ENCODE measurements at places on chromosomes 13 and 19.

DNA sequence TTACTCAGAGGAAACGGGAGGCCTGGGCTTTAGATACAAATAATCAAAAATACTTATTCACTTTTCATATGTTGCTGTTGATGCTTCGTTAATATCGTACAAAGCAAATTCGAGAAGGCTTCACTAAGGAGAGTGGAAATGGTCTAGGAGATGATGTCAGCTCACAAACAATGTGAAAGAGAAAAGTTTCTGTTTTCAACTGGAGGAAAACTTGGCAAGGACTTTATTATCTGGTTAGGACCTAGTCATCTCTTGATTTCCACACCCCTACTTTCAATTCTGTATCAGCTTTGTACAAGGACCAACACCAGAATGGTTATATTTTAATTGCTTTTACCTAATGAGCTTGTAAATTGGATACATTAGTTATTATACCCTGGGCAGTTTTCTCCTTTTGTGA, 88.0 kb downstream of the SLC10A2 start:
- DNase-seq = no peak

GRCh38 chr19:5903624-5904351, at the start of gene NDUFA11:
TSS of gene NDUFA11 (minus strand) at chr19:5903790. CDS start at chr19:5903708, 82 bp downstream.
- DNase-seq = peak; percentile 92

DNA sequence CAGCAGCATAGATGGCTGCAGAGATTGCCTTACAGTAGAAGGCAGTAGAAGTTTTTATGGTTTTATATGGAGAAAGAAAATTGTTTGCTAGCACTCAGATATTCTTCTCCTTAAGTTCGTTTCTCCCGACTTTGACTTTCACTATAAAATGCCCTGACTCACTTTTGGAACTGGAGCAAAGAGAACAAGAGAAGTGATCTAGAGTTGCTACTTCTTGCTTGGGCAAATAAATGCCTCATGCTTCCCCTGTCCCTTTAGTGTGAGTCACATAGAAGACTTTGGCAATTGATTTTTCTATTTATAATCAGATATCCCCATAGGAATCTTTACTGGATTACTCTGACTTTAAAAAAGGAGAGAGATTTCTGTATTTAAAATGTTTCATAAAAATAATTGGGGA, 46.9 kb downstream of the ITGBL1 start:
- no peak for DNase-seq

GRCh38 chr19:20278342-20278741, 111.3 kb downstream of the ZNF486 start:
- DNase-seq = no peak

DNA sequence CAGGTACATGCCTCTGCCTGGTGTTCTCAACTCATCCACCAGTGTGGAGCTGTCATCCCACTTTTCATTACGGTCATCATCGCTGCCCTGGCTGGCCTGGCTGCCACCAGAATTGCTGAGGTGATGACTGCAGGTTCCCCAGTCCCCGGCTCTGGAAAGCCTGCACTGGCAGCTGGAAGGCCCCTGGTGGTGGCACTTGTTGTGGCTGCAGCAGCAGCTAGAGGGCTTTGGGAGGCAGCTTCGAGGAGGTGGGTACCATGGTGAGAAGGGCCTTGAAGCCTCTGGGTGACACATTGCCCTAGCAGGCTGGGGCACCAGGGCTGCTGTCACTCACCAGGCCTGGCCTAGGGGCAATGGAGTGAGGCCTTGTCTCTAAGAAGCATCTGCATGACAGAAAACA, 25.3 kb upstream of the ZNF14 start:
- DNase-seq = no peak

DNA sequence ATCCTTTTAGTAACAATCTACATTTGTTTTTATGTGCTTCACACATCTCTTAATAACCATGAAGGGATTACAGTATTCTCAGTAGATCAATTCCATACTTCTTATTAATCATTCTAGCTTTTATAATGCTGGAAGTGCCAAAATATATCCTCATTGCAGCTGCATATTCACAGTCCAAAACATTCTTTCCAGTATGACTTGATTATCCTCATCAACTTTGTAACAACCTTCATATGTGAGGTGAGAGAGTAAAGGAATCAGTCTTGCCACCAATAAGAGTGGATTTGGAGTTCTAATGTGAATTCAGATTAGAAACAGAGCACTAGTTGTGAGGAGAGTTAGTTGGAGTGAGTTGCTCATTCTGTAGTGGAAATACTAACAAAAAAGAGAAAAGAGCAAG, 208.0 kb upstream of the SPRY2 start:
- DNase-seq = no peak

- no peak for DNase-seq
Observed at GRCh38 chr19:49857061-49857837, 6.3 kb downstream of the PTOV1 start.

- no peak for DNase-seq
Observed at GRCh38 chr19:48137411-48137810, 26.8 kb upstream of the PLA2G4C start.

GRCh38 chr13:73109969-73110368, 51.2 kb downstream of the KLF5 start:
- DNase-seq = no peak

- no peak for DNase-seq
Observed at GRCh38 chr13:75895168-75895567, 259.0 kb downstream of the LMO7 start.

DNA sequence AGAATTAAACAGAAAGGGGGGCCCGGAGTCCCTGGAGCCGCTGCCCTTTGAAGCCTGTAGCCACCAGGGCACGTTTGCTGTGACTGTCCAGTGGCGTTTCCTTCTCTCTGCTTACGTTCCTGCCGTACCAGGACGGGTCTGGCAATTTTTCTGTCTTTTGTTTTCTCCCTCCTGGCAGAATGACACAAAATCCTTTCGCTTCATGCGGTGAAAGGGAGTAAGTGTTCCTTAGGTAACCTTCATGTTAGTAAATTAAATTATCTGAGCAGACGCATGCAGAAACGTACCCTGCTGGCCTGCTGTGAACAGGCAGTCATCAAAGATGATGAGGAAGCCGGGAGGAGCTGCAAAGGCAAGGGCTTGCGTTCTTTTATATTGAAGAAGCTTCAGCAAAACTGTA, 299.3 kb upstream of the ARGLU1 start:
- no peak for DNase-seq

GRCh38 chr13:36192166-36192565, 22.2 kb downstream of the SOHLH2 start:
- DNase-seq = no peak

Data from NCI-H774 (cell line).